ENCODE measurements at places on chromosomes 12 and 14.

- no peak for DNase-seq
Measured at GRCh38 chr14:99725774-99726537, 41.9 kb downstream of the CYP46A1 start.

DNA sequence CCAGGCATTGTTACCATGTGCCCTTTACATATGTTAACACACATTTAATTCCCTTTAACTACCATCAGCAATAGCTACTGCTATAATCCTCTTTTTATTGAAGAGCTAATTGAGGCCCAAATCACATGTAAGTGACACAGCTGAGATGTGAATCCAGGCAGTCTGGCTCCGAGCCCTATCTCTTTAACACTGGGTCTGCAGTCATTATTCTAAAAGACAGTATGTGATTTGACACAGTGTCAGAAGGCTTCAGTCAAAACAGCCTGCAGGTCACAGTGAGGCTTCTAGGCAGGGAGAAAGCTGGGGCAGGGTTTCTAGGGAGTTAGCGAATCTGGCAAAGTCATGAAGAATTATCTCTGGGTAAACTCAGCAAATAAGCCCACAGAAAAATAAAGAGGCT, 148.2 kb downstream of the KIF21A start:
- DNase-seq: no peak

GRCh38 chr12:56145217-56145616, 7.2 kb upstream of the MYL6B start:
- no peak for DNase-seq

DNA sequence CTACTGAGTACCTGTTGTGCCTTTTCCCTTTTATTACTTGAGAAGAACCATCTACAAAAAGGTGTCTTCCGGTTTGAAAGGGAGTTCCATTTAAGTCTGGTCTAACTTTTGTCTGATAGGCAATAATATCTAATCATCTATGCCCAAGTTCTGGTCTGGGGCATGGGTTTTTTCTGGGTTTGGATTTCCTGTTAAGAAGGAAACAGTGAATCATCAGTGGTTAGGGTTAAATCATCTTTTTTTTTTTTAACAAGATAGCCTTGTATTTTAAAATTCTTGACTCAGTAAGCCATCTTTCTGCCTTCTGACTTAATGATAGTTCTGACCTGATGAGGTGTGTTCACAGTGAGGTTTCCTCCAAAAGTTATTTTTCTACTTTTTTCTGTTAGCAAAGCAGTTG, 29.3 kb upstream of the CPNE8 start:
- no peak for DNase-seq

DNA sequence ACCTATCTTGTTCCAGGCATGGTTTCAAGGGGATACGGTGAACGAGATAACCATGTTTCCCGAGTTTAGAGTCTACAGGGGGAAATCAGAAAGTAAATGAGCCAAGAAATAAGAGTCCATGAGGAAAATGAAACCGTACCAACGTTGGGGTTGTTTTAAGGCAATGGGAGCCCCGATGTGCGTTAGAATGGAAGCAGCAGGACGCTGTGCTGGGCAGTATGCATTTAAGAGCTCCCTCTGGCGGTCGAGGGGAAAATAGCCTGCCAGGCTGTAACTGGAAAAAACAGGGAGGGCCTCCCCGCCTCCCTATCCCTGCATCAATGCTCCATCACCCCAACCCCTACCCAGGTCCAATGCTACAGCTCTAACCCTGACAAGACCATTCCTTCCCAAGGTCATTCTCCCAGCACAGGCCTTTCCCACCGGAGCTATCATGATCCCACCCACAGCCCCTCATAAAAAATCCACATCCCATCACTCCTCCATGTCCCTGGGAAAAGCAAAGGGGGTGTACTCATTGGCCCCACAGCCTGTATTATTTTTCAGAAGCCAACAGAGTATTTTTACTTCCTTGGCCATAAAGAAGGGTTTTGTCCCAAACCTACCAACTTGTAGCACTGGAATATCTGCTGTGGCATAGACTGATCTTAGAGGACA, 226.3 kb upstream of the NOS1 start:
- peak; percentile 33 for DNase-seq

DNA sequence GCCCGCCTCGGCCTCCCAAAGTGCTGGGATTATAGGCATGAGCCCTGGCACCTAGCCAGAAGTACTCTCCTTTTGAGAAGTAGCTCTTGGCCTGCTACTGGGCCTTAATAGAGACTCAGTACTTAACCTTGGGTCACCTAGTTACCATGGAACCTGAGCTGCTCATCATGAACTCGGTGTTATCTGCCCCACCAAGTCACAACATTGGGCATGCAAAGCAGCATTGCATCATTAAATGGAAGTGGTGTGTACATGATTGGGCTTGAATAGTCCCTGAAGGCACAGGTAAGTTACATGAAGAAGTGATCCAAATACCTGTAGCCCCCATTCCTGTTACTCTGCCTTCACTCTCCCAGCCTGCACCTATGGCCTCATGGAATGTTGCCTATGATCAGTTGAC, 18.0 kb upstream of the ATF7 start:
- DNase-seq: no peak

DNA sequence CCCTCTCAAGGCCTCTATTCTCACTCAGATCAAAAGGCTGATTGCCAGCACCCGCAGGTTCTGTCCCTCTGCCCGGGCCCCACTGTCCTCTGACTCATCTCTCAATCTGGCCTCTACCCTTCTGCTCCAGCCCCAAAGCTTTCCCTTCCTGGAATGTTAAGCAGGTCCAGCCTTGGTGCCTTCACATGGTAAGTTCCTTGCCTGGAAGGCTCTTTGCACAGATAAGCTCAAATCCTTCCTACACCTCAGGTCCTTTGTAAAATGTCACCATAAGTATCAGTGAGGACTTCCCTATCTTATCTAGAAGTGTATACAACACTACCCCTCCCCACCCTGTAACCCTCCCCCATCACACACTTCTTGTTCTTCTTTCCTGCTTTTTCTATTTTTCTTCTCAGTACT, 22.2 kb downstream of the LPCAT3 start:
- DNase-seq: no peak
